NCI-H82 (cell line): ENCODE measurements at places on chromosomes 16 and 17.

GRCh38 chr17:82754297-82755208 is 2.7 kb downstream of the TBCD start:
- DNase-seq: peak; percentile 85

- no peak for DNase-seq
Observed at GRCh38 chr16:64269756-64270155, 852.1 kb downstream of the CDH11 start.

GRCh38 chr17:74631468-74632450 is 8.2 kb upstream of the CD300E start:
- no peak for DNase-seq

GRCh38 chr17:44575403-44575802 is 18.1 kb downstream of the FZD2 start:
- no peak for DNase-seq

DNA sequence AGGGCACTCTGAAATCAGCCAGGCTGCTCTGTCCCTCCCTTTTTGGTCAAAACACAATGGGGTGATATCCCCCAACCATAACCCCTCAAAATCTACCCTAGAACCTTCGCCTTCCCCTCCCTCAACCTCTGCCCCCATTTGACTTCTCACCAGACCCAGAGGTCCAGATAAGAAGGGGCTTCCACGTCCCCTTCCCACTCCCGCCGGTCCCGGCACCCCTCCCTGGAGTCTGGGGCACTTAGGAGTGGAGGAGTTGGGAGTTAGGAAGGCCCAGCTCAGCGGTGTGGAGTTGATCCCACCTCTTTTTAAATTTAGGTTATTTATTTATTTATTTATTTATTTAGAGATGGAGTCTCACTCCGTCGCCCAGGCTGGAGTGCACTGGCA is 619 bp upstream of the TMEM92 start:
- no peak for DNase-seq

- DNase-seq: no peak
Observed at GRCh38 chr17:80790021-80790765, 201.4 kb upstream of the CHMP6 start.
